ENCODE measurements at places on chromosomes 3 and 15.

GRCh38 chr15:39669661-39670060 lies 88.8 kb downstream of the THBS1 start:
- DNase-seq, result no peak

DNA sequence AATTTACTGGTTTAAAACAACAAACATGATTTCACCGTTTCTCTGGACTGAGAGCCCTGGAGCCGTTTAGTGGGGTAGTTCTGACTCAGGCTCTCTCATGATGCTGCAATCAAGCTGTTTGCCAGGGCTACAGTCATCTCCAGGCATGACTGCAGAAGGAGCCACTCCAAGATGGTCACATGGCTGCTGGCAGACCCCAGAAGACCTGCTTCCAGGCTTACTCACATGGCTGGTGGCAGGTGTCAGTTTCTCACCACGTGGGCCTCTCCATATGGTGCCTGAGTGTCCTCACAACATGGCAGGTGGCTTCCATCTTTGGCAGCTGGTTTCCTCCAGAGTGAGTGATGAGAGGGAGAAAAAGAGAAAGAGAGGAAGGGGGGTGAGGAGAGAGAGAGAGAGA lies 378.3 kb upstream of the RGMA start:
- no peak for DNase-seq

DNA sequence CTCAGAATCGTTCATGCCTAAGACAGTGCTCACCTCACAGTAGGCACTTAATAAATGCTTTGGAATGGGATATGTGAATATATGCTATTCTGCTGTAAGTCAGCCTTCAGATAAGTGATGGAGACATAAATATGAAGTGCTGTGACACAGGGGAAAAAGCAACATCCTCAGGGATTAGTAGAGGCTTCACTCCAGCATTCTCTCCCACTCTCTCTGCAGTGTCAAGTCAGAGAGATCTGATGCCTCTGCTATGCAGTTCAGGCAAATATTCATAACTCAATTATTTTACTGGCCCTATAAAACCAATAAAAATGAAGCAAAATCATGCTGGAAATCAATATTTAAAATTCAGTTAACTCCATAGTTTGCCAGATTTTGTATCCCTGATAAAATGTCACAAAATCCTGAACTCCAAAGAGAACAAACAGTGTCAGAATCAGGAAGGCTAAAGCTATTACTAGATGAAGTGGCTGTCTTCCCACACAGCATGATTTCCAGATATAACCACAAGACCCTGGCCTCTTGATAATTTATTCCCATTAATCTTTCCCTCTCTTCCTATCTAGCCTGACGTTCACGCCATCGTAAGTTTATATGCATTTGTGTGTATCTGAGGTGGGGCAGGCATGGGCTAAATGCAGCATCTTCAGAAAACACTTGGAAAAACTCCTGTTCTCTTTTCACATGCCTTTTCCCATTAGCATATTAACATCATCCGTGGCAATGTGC lies 278.9 kb upstream of the ATP11B start:
- no peak for DNase-seq

GRCh38 chr3:184298759-184299487 lies at the start of gene PSMD2:
TSS of gene PSMD2 (plus strand) at chr3:184299241. CDS start at chr3:184299267, 26 bp downstream.
- peak; percentile 95 for DNase-seq

GRCh38 chr3:66484106-66484844 lies 16.5 kb downstream of the LRIG1 start:
- no peak for DNase-seq

DNA sequence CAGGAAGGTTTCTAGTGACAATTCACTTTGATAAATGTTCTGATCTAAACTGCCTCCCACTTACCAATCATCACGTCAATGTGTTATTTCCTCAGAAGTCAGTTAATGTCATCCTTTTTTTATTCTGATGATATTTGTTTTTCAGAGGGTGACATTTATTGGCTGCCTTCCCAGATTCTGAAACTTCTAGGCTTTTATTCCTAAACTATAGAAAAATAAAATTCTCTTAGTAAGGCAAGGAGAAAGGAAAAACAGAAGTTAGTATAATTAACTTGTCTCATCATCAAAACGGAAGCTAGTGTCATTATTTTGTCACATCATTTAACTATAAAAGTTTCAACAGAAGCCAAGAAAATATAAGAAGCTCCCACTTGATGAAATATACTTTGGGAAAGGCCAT lies 100.0 kb upstream of the C3orf80 start:
- DNase-seq, result no peak

DNA sequence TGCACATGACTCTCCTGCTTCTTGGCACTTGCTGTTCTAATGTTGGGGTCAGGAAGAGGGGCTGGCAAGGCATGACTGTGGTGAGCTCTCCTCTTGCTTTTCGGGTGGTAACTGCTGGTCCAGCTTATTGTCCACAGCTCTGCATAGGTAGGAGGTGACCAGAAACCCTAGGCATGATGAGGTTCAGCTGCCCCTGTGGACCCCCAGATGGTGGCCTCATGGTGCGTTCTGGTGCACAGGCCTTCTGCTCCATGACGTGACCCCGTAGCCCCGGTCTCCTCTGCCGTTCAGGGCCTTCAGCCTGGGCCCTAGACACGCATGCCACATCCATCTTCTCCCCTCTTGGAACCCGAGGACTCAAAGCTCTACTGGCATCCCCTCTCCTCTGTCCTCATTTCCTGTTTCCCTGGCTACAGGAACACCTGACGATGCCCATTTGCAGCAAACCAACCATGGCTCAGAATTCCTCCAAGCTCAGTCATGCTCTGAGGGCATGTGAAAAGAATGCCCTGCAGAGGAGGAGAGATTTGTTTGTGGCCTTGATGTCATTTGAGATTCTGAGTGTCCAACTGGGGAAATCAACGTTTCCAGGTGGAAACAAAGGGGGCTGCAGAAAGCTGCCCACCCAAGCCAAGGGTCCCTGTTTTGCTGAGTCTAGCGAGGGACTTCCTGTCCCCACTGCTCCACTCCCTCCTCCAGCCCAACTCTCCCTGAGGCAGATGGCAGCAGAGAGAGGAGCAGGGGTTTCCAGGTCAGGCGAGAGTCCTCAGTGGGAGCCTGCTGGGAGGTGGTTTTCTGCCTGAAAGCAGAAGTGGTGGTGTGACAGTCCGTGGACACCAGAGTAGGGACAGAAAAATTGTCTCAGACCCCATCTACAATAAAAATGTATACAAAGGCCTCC lies 198.7 kb upstream of the LYSMD4 start:
- no peak for DNase-seq

- DNase-seq, result peak; percentile 25
Measured at GRCh38 chr3:59812237-59813147, 762.7 kb upstream of the CFAP20DC start.

GRCh38 chr15:64751464-64751863 lies 23.9 kb downstream of the RBPMS2 start:
- no peak for DNase-seq

GRCh38 chr3:57036952-57037351 lies 23.5 kb upstream of the SPATA12 start:
- no peak for DNase-seq

DNA sequence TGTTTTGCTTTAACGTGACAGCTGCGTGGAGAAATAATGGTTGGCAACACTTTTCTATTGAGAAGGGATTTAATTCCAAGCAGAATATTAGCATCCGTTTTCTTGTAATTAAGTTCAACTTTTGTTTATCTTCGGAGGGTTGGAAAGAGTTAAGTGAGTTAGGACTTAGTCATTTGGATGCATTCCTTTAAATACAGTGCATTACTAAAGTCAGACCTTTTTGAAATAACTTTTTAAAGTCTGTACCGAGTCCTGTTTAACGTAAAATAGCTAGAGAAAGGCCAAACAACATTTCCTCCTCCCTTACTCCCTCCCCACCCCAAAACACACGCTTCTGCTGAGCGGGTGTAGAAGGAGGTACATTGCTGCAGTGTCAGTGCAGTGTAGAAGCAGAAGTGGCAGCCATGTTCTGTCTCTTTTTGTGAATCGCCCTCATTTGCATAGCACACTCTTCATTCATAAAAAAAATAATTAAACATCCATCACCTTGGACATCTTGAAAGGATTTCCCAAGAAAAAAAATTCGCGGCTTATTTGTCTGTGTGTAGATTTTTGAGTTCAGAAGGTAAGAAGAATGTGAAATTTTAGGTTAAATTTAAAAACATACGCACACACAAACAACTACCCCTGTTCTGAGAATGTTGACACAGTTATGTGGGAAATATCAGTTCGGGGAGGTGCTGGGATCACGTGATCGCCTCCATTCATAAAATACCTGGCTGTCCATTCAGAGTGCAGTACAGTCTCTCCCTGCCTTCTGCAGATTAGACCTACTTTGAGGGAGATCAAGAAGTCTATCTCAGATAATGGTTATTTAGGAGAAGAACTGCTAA lies 1.6 kb downstream of the SPRED1 start:
- peak; percentile 54 for DNase-seq

DNA sequence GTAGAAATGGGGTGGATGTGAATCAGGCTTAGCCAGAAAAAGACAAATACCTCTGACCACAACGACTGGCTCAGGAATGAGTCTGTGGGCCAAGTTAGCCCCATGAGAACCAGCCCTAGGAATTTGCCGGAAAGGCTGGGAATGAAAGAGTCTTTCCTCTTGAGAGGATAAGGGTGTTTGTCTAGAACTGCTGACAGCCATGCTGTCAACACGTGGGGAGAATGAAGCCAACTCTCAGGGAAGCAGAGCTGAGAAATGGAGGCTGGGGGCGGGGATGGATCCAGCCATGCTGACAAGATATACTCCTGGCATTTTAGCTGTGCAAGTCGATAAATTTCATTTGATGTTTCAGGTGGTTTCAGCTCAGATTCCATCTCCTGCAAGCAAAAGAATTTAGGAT lies 10.6 kb upstream of the SLC6A1 start:
- peak; percentile 49 for DNase-seq

GRCh38 chr3:33915796-33916546 lies 117.5 kb downstream of the PDCD6IP start:
- DNase-seq, result no peak

DNA sequence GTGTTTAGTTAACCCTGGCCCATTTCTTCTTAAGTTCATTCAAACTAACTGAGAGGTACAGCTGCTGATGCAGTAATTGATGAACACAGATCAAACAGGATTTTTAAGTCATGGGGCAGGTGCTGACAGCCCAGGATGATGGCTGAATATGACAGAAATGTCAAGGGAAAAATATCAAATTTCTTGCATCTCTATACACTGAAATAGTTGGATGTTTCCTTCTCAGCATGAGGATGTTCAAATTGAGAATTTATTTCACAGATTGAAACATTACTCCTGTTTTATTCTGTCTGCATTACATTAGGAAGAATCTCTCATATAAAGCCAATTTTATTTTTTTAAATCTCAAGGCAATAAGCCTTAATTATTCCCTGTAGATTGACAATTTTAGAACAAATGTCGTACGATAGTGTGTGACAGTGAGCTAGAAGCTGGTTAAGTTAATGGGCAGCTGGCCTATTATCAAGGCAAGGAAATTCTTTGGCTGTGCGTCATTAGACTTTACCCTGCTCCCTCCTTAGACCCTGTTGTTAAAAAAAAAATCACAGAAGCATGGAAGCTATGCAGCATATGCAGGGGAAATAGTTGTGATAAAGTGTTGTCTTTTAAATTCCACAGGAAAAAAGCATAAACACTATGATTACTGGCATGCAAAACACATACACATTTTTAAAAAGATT lies 183.8 kb upstream of the KCNMB2 start:
- DNase-seq, result peak; percentile 94

- no peak for DNase-seq
Measured at GRCh38 chr15:96583671-96584070, 253.2 kb downstream of the NR2F2 start.

- DNase-seq, result no peak
Measured at GRCh38 chr3:133452641-133453319, 52.9 kb downstream of the BFSP2 start.

GRCh38 chr3:177498037-177498857 lies 301.0 kb upstream of the TBL1XR1 start:
- no peak for DNase-seq

- DNase-seq, result peak; percentile 80
Measured at GRCh38 chr3:52052831-52053306, 3.5 kb downstream of the DUSP7 start.

DNA sequence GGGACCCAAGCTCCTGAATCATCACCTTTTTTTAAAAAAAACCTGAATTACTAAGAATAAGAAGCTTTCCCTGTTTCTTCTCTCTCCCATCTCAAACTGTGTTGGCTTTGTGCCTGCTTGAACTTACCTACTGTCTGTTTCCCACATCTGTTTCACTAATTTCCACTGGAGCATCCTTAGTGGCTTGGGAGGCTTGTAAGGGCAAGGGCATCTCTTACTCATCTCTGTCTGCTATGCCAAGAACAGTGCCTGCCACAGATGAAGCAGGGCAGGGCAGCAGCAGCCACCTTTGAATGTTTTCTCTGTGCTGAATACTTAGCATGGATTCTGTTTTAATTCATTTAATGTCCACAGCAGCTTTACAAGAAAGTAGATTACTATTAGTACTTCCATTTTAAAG lies 42.3 kb downstream of the SNRK start:
- DNase-seq, result no peak

GRCh38 chr15:29676961-29677402 lies 145.3 kb downstream of the TJP1 start:
- no peak for DNase-seq

DNA sequence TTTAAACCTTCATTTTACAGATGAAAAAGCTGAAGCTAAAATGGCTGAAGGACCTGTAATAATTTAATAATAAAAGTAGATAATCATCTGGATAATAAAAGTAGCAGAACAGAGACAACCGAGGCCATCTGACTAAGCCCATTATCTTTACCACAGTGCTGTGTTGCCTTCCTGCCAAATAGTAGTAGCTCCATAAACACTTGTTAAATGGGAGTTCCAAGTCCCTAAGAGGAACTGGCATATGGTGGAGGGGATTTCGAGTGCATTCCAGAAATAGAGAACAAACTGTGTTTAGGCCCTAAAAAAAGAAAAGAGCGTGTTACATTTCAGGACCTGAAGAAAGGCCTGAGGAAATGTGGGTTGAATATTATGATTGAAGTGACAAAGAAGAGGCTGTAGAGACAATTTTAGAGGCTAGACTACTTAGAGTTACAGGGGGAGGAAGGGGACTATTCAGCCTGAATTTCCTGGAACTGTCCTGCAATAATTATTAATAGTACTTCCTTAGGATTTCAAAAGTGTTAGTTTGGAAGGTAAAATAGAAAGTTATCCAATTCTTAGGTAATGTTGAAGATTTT lies 424.3 kb downstream of the ROBO2 start:
- no peak for DNase-seq

DNA sequence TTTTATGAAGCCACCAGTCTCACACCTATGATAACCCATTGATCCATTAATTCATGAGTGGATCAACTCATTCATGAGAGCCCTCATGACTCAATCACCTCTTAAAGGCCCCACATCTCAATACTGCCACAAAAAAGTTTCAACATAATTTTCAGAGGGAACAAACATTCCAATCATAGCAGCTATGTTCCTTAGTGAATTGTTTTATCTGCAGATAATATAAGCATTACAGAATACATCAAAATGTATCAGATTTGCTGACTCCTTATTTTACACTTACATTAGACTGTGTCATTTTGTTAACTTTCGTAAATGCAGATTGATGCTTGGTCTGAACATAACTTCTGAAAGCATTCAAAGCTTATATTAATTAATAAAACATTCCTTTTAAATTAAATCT lies 155.3 kb upstream of the MBNL1 start:
- peak; percentile 18 for DNase-seq

- DNase-seq, result peak; percentile 29
Measured at GRCh38 chr3:197426121-197426566, 127.7 kb upstream of the DLG1 start.

- DNase-seq, result no peak
Measured at GRCh38 chr15:88680241-88681001, 41.6 kb downstream of the ISG20 start.

Measured in AG10803 (cell line).